ENCODE measurements at places on chromosomes 6 and 20.

- no peak for DNase-seq
Observed at GRCh38 chr20:63953764-63954429, 2.3 kb downstream of the UCKL1 start.

GRCh38 chr6:108800427-108800864 lies 47.8 kb upstream of the ARMC2 start:
- DNase-seq: no peak

GRCh38 chr6:3402310-3403237 lies 54.3 kb downstream of the SLC22A23 start:
- no peak for DNase-seq

DNA sequence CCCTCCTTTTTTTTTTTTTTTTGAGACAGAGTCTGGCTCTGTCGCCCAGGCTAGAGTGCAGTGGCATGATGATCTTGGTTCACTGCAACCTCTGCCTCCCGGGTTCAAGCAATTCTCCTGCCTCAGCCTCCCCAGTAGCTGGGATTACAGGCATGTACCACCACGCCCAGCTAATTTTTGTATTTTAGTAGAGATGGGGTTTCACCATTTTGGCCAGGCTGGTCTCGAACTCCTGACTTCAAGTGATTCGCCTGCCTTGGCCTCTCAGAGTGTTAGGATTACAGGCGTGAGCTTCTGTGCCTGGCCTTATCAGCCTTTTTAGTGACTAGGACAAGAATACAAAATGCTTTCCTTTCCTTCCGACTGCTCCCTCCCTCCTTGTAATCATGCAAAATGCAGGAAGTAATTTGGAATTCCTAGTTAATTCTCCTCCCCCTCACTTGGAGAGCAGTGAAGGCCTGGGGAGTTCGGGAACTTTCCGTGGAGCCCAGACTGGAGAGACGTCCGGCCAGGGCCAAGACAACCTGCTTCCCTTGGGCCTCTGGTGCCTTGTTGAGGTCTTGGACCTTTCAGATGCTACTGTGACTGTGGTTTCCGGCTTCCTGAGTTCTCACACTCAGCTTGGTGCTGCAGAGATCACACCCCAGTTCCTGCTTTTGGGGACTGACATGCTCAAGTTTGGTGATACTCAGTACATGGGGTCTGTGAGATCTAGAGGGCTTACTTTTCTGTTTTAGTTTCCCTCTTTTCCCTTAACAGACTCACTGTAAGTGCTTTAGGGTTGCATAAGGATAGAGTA lies 3.9 kb upstream of the PHF20 start:
- no peak for DNase-seq

DNA sequence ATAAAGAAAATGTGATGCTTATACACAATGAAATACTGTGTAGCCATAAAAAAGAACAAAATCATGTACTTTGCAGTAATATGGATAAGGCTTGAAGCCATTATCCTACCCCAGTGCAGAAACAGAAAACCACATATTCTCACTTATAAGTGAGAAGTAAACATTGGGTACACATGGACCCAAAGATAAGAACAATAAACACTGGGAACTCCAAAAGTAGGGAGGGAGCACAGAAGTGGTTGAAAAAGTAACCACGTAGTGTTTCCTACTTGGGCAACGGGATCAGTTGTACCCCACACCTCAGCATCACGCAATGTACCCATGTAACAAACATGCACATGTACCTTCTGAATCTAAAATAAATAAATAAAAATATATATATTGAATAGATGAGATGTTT lies 8.2 kb downstream of the IRAK1BP1 start:
- no peak for DNase-seq

GRCh38 chr6:3347247-3347646 lies 88.5 kb downstream of the PSMG4 start:
- DNase-seq: no peak

All from NCI-H187 (cell line).